ENCODE measurements at places on chromosomes 16 and 17.

- peak; percentile 65 for DNase-seq
These were observed 22.9 kb upstream of the C16orf87 start for GRCh38 chr16:46853713-46854443.

GRCh38 chr17:72117535-72118334 is 3.1 kb upstream of the SOX9 start:
- DNase-seq: no peak

GRCh38 chr17:19534562-19535149 is 1.0 kb downstream of the SLC47A1 start:
- DNase-seq: no peak

DNA sequence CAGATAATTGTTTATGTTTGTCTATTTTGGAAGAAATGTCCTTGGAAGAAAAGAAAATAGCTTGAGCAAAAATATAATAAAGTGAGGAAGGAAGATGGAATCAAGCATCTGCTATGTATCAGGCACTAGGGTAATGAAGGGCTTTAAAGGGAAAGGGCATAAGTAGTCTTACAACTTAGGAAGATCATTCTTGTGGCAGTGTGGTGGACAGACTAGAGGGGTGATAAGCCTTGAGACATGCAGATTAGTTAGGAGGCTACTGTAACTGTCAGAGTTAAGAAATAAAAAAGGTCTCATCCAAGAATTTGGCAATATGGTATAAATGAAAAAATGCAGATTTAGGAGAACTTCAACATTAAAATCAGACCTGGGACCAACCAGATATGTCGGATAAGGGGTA is 14.9 kb downstream of the FAM222B start:
- DNase-seq: no peak

DNA sequence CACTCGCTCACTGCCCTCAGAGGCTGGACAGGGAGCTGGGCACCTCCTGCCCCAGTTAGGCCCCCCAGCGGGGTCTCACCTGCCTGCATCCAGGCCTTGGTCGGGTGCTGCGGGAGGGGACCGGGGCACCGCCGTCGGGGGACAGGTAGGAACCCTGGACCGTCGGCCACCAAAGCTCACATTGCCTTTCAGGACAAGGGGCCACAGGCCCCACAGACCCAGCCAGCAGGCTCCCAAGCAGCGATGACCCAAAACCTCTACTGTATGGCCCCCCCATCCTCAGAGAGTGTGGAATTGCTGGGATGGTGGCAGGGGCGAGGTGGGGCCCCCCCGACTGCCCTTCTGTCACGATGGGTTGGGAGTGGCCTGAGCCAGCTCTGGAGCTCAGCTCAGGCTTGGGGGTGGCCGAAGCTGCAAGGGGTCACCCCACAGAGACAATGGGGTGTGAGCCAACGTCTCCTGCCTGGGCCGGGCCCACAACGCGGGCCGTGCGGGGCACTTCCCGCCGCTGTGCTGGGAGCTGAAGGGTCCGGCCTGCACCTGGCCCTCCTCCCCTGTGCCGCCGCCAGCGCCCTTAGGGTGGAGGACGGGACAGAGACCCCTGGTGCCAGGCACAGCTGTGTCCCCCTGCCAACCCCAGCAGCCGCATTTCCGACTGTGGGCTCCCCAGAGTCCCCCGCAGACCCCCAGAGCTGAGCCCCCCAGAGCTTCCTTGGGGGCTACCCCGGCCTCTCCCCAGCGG is 498 bp downstream of the IGFALS start:
- no peak for DNase-seq

DNA sequence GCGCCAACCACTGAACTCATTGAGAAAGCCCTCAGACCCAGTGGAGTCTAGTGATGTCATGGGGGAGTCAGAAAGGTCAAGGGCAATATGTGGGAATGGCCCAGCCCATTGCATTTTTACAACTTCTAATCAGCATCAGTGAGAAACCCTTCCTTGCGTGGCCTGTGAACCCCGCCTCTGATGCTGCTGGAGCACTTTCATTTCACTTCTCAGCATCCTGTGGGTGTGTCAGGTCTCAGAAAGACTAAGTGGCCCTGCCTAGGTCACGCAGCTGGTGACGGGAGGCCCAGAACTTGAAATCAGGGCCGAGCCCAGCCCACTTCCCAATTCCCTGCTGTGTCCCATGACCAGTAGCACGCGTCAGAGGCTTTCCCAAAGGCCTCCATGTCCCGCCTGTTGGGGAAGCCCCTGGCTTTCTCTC is 6.1 kb downstream of the DNAI2 start:
- DNase-seq: peak; percentile 66

GRCh38 chr17:55482591-55483389 is 28.5 kb downstream of the SMIM36 start:
- DNase-seq: no peak

DNA sequence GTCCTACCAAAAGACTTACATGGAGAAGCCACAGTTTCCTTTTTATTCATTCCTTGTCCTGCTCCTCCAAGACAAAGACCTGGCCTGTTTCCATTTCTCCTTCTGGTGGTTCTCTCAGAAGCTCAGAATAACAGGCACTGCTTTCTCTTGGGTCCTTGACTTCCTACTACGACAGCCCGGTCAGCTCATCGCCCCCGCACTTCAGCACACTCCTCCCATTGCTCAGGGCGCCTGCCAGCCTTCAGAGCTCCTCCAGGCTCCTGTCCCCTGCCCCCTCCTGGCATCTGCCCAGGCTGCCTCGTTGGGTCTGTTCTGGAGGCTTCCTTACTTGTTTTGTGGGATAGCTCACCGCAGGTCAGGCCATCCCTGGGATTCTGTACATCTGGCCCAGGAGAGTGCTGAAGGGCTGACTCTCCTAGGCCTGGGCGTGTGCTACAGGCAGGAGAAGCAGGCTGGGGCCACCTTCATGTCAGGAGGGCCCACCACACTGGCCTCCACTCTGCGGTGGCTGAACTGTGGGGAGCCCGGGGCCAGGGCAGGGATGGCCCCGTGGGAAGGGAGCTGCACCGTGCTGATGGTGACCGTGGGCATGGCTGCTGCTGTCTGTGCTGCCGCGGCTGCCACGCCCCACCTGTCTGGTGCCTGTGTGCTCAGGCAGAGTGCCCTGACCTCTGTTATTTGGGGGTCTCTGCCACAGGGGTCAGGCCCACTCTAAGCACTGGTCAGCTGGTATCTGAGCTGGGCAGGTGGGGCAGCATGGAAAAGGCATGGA is 17.7 kb downstream of the TCF25 start:
- DNase-seq: no peak

- no peak for DNase-seq
These were observed 145.3 kb downstream of the FOXL1 start for GRCh38 chr16:86723689-86724088.

- DNase-seq: no peak
These were observed 11.5 kb downstream of the PRPF8 start for GRCh38 chr17:1673041-1673785.

DNA sequence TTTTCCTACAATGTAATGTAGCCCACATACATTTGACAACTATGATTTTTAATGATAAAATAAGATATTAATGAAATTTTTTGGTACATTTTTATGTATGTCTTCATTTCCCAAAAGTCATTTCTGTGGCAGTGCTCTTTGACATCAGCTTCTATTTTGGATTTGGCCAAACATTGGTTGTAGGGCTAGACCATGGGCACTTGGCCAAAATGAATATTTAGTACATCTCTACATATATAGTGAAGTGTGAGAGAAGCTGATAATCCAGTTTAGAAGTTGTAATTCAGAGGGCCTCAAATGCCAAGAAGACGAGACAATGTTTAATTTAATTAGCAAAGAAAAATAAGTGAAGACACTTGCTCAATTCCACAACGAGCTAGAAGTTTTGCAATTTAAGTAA is 724.9 kb upstream of the SOX9 start:
- no peak for DNase-seq

DNA sequence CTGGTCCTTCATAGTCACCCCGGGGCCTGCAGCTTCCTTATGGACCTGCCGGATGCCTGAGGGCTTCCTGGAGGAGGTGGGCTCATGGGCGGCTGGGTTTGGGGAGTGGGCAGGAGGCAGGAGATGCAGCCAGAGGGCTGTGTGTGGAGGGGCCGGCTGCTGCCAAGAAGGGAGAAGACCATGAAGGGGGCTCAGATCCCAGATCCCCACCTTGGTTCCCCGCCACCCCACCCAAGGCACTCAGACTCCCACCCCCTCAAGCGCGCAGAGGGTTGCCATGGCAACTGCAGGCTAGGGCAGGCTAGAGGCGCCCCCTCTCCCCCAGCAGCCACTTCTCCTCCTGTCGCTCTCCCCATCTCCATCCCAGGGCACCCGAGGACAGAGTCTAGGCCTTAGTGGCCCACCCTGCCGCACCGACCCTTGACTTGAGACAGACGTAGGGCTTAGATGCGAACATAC is 104.5 kb downstream of the CRLF3 start:
- no peak for DNase-seq

GRCh38 chr17:42247734-42248133 is 28.5 kb downstream of the STAT5B start:
- no peak for DNase-seq

DNA sequence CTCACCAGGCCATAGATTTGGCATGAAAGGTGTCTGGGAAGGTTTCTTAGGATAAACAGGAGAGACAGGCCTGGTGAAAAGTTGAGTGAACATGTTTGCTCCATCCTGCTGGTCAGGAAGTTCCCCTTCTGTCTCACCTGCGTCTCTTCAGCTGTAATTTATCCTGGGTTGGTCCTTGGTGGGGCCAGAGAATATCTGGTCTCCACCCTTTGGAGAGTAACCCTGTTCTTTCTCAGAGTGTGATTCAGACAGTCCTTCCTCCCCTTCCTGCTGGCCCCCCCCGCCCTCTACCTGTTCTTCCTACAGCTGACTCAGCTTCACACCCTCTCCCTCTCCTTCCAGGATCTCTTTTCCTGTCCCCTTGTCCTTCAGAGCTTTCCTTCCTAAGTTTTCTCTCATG is 17.1 kb downstream of the MINK1 start:
- no peak for DNase-seq

DNA sequence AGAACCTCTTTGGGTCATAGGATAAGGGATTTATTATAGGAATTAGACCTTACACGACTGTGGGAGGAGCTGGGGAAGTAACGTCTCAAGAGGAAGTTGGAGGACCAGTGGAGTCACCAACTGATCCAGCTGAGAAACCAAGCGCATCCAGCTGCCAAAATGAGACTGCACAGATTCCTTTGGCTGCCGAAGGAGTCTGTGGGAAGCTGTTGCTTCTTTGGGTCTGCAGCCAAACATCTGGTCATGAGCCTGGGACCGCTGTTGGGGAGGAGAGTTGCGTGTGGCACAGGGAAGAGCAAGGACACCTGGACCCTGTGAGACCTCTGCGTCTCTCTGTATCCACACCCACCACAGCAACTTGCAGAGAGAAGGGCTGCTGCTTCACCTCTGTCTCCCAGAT is 2.4 kb upstream of the NACA2 start:
- DNase-seq: no peak

GRCh38 chr17:57105591-57105990 is 20.5 kb downstream of the AKAP1 start:
- DNase-seq: no peak

- no peak for DNase-seq
These were observed 6.1 kb downstream of the GNAO1 start for GRCh38 chr16:56197192-56197992.

DNA sequence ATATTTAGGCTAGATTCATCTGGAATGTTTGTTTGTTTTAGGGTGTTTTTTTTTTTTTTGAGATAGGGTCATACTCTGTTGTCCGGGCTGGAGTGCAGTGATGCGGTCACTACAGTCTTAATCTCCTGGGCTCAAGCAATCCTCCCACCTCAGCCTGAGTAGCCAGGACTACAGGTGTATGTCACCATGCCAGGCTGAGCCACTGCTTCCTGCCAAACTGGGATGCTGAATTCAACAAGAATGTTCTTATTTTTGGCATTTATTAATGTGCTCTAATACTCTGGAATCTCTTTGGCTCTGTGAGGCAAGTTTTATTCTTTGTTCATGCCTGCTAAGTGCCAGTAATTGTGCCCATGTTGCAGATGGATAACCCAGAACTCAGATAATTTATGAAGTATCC is 21.5 kb downstream of the SP2 start:
- no peak for DNase-seq

DNA sequence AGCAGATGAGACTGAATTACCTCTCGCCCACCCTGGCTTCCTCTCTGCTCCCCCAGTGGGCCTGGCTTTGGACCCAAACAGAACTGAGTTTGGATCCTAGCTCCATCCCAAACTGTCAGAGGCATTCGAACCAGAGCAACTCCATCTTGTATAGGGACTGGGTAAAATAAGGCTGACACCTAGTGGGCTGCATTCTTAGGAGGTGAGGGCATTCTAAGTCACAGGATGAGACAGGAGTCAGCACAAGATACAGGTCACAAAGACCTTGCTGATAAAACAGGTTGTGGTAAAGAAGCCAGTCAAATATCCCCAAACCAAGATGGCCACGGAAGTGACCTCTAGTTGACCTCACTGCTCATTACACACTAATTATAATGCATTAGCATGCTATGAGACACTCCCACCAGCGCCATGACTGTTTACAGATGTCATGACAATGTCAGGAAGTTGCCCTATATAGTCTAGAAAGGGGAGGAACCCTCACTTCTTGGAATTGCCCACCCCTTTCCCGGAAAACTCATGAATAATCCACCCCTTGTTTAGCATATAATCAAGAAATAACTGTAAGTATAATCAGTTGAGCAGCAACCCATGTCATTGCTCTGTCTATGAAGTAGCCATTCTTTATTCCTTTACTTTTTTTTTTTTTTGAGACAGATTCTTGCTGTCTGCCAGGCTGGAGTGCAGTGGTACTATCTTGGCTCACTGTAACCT is 44.4 kb downstream of the LYRM1 start:
- no peak for DNase-seq

GRCh38 chr16:12186774-12187335 is 210.3 kb downstream of the SNX29 start:
- DNase-seq: no peak

- DNase-seq: no peak
These were observed 2.0 kb upstream of the KRTAP2-3 start for GRCh38 chr17:41061964-41062363.

- DNase-seq: no peak
These were observed 1.7 kb downstream of the NFATC3 start for GRCh38 chr16:68086860-68087268.

DNA sequence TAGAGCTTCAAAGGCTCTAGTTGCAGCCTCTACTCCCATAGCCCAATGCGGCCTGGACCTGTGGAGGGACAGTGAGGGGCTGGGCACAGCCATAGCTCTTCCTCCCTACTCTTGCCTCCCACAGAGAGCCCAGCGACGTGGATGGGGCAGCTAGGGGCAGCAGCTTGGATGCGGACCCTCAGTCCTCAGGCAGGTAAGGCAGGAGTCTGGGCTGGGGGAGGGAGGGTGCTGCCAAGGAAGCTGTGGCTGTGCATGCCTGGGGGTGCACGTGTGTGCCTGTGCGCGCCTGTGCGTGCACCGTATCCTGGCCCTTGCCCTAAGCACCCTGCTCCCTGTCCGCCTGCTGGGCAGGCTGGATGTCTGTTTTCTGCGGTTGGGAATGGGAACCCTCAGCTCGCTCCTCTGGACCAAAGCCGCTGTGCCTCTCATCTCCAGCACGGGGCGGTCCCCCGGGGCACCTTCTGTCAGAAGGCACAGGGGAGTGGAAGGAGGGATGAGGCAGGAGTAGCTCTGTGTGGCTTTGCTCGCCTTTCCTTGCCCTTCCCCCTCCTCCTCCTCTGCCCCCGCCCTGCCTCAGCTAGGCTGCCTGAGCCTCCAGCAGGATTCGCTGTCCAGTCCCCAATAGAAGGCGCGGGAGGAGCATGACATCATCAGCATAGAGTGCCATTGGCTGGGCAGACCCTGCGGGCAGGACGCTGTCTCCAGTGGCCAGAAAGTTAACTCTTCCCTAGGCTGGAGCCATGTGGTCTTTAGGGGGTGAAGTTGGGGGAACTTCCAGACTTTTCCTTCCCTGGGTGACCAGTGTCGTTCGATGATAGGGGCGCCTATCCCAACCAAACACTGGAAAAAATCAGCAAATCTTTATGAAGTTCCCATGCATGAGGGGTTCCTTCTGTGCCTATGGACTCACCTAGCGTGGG is 797 bp downstream of the PRCD start:
- DNase-seq: no peak

All from CD8-positive, alpha-beta memory T cell (primary cell).